Endothelial cell of coronary artery (primary cell): ENCODE measurements at places on chromosomes 7 and 10. TPM values are rescaled to one million over a fixed set of nuclear protein-coding genes. Genes with fewer than 3 reads are reported as not detected.

The SPOCK2 gene
- total RNA-seq: 0.18 and 0.28 TPM in 2 replicates

The KIAA1217 gene
- total RNA-seq: 4.0 and 8.4 TPM in 2 replicates

The CASD1 gene
- total RNA-seq: 14.2 and 14.4 TPM in 2 replicates

The HMX3 gene
- total RNA-seq: not detected in 2 replicates

The VAX1 gene
- not detected in 2 replicates for total RNA-seq

The THNSL1 gene
- total RNA-seq: 2.9 and 3.3 TPM in 2 replicates

The LIPK gene
- total RNA-seq: not detected in 2 replicates

The WASHC2C gene
- 35.4 and 40.2 TPM in 2 replicates for total RNA-seq

The SLC26A3 gene
- total RNA-seq: not detected in 2 replicates

The PPP1R3C gene
- 0.72 and 8.2 TPM in 2 replicates for total RNA-seq

The PBLD gene
- total RNA-seq: 1.6 and 2.9 TPM in 2 replicates

The MUC3A gene
- under 0.01 TPM in 1 of 2 replicates, not detected in the other for total RNA-seq

The REEP3 gene
- total RNA-seq: 33.6 and 59.6 TPM in 2 replicates

The H2BK1 gene
- total RNA-seq: not detected in 2 replicates

The UBE2D4 gene
- 6.2 and 8.1 TPM in 2 replicates for total RNA-seq

The MET gene
- total RNA-seq: 61.1 and 63.3 TPM in 2 replicates
